ENCODE measurements at places on chromosomes 4 and X.
A peak's percentile ranks its signal among the peaks of the same experiment; 100 is the strongest.

- DNase-seq = no peak
Measured at GRCh38 chrX:132953354-132953753, 5.1 kb downstream of the HS6ST2 start.

DNA sequence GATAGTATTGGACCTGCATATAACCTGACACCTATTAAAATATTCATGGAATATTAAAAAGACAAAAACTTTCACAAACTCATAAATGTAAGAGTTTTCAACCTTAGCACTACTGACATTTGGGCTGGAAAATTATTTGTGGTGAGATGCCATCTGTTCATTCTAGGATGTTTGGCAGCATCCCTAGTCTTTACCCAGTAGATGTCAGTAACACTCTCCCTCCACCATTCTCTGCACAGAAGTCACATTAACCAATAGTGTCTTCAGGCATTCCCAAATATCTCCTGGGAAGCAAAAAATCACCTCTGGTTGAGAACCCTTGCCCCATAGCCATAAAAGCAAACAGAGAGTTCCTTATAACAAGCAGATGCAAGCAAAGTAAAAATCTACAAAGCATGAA is 41.4 kb upstream of the NDST4 start:
- DNase-seq = no peak

GRCh38 chrX:153766098-153766817 is 2.2 kb downstream of the PLXNB3 start:
- peak; percentile 17 for DNase-seq

- no peak for DNase-seq
Measured at GRCh38 chr4:72446353-72447055, 122.5 kb downstream of the ADAMTS3 start.

DNA sequence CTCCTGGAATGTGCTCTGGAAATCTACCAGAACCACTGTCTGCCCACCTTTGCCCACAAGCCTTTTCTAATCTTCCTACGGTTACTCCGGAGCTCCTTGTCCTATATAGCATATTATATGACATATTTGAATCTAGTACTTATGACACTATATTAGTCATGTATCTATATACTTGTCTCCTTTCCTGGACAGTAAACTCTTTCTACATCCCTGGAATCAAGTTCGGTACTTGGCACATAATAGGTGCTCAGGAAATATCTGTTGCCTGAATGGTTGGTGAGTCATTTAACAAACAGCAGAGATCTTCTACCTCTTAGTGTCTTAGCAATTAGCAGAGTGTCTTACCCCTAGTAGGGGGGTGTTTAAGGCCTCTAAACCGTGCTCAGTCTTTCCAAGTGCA is 123.6 kb downstream of the RELL1 start:
- no peak for DNase-seq

- DNase-seq = no peak
Measured at GRCh38 chr4:155975511-155975910, 21.8 kb upstream of the CTSO start.

DNA sequence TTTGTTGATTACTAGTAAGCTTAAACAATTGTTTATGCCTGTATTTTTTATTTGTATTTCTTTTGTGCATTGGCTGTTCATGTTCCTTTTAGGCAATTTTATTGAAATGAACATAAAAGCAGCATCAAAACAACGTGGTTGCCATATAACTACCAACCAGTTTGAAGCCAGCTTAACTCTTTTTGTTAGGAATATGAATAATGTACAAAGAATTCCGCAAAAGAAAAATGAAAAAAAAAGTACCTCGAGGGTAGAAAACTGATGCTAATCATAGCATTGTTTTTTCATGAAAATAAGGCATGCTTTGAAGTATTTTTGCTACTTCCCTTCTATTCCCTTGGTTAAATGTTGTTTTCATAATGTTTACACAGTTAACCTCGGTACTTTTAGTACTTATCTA is 1024.0 kb upstream of the SLIT2 start:
- no peak for DNase-seq

DNA sequence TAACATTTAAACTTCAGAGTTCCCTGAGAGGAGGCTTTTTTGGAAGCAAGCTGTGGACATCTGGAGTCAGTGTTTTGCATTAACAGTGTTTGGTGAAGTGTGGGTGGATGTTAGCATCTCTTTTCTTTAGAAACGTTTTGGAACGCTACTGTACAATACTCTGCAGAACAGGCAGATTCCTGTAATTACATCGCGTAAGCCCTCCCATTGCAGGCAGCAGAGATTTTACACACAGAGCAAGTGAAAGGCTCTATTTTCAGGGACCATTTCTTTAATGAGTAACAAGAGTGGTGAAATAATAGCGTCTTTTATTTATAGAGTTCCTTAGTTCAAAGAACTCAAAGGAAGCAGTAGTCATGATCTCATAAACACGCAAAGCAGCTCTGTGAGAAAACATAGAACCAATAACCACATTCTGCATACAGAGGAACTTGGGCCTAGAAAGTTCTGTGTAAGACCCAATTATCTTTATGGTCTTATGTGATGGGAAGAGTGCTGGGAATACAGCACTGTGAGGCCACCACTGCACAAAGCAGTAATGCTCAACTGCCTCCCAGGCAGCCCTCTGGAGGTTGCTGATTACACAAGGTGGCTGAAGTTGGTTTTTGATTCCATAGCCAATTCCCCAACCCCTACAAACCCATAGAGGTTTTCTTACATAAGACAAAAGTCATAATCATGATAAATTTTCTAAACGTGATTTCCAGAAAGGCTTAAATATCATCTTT is 298.7 kb upstream of the EPHA5 start:
- DNase-seq = no peak

DNA sequence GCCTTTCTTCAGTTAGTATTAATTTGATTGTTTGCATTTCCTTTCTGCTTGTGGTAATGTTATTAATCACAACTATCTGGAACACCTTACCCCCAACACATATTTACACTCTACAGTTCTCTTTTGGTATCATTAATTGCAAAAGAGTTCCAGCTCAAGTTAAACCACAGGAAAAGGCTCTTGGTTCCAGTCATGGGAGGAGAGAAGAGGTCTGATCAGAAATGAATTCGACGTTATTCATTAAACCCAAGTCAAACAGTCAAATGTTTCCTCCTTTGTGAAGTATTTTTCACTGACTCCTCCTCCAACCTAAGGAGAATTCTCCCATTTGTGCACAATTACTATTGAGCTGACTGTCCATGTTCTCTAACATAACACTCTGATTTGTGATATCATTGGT is 91.4 kb downstream of the SLC39A8 start:
- no peak for DNase-seq

GRCh38 chrX:49270249-49270921 is 792 bp downstream of the PPP1R3F start:
- no peak for DNase-seq

- no peak for DNase-seq
Measured at GRCh38 chr4:139282065-139282720, 2.2 kb upstream of the MGARP start.

GRCh38 chr4:145218251-145218650 is 37.9 kb upstream of the OTUD4 start:
- DNase-seq = no peak

DNA sequence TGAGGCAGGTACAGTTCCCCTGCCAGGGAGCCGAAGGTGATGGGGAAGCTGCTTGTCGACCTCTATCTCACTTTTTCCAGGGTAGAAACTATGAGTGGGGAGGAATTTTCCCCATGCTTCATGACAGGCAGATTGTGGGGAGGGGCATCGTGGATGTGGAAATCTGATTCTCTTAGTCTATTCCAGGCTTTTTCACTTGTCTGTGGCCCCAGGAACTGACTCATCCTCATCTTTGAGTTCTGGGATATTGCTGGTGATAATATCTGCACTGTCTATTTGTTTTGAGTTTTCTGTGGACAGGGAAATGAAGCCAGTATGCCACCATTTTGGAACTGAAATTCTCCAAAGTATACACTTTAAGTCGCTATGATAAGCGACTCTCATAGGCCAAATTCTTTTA is 7.6 kb upstream of the TLR2 start:
- no peak for DNase-seq

DNA sequence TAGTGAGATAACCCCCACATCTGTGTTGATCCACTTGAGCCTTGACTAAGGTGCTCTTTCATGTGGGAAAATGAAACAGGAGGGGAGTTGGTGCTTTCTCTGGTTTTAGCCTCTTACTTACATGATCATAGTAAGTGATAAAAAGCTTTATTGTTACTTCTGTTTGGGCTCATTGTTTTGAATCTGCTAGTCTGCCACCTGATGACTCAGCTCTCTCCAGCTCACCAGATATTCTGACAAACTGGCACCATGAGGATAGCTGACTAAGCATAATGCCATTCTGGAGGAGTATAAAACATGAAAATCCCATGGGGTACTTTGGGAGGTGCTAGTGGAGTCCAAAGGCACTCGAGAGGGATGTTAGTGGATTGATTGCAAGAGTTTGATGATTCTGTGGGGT is 824.0 kb downstream of the RAPGEF2 start:
- no peak for DNase-seq

DNA sequence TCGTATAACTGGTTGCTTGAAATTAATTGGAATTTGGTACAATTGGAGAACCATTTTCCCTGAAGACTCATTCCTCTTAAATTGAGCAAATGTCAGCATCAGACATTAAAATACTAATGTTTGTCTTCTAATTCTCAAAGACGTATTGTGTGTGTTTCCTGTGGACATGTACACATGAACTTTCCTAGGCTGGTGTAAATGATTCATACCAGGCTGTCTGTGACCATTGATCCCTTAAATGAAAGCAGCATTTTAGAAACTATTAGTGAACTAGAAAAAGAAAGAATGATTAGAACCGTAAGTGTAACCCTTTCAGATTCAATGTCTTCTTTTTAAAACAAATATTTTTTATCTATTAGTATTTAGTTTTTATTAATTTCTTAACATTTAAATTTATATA is 332.9 kb downstream of the PPP3CA start:
- no peak for DNase-seq

GRCh38 chrX:113804819-113805218 is 779.1 kb upstream of the HTR2C start:
- no peak for DNase-seq

- DNase-seq = no peak
Measured at GRCh38 chrX:16739574-16739973, 20.2 kb downstream of the SYAP1 start.

GRCh38 chrX:14598330-14598729 is 69.0 kb downstream of the GLRA2 start:
- DNase-seq = no peak

GRCh38 chr4:78661921-78662521 is 110.5 kb downstream of the ANXA3 start:
- DNase-seq = no peak

GRCh38 chr4:187992971-187993370 is 2.6 kb upstream of the ZFP42 start:
- no peak for DNase-seq

DNA sequence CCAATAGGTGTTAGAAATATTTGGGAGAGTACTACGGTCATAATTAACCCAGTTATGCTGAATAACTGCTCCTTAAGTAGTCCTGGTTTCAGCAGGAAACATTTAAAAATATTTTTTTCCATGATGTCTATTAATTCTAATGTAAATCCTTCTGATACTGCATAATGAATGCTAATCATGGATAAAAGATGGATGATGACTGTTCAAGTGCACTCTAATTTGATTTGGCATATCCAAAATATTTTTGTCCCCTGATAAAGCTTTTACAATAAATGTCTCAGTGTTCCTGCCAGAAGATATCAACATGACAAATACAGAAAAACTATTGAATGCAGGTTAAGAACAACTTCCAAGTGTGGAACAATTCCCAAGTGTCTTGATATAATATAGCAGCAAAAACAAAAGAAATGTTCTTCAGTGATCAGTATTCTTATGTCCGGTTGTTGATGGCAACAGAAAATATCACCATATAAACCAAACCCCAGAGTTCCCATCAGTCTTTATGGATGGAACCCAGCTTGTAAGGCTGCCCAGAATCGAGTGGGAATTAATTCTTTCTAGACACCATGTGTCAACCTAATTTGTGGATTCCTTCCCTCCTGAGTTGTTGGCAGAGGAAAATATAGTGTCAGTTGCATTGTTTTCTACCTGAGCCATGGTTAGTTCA is 205.4 kb upstream of the GK2 start:
- DNase-seq = no peak

DNA sequence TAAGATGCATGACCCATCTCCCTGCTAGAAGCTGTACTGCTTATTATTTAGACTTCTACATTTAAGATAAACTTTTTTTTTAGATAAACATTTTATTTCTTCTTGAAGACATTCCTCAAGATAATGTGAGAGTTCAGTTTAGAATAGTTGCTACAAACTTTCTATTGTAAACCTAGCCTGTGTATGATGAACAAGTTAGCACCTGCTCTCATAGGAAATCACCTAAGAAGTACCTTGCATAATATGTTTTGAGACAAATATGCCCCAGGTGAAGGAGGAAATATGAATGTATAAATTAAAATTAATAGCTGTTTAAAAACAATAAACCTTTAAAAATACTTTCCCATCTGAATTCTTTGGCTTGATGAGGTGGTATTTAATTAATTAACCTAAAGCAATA is 35.6 kb downstream of the RASGEF1B start:
- no peak for DNase-seq

- peak; percentile 46 for DNase-seq
Measured at GRCh38 chr4:10106421-10107039, 10.1 kb downstream of the WDR1 start.

DNA sequence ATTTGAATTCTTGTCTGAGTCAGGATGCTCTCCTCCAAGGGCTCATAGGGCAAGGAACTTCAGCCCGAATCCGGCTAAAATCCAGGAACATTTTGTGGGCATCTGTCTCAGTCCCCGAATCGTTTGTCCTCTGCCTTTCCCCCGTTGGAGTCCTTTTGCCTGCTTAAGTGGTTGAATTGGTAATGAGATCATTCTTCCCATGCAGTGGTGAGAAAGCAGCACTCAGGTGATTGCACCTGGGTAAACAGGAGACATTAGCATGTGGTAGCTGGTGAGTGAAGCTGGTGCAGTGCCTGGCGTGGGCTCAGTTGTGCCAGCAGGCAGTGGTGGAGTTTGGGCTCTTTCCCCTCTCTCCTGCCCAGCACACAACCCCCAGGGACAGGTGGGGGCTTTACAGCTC is 61.9 kb upstream of the MTM1 start:
- DNase-seq = no peak

DNA sequence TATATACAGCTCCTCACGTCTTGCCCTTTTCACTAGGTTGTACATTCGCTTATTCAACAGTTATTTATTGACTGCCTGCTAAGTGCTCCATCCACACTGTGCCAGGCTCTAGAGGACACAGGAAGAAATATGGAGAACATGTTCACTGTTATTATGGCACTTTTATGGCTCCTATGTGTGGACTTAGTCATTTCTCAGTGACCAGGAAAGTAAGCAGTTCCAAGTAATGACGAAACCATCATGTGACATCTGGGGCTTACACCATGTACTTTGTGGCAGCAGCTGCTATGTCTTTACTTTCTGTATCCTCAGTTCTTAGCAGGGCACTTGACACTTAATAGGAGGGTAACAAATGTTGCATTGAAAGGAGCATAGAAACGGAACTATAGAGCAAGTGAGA is 278.0 kb downstream of the ANK2 start:
- DNase-seq = no peak

Measured in T-cell (primary cell).